ENCODE measurements at places on chromosomes 2 and 18.

DNA sequence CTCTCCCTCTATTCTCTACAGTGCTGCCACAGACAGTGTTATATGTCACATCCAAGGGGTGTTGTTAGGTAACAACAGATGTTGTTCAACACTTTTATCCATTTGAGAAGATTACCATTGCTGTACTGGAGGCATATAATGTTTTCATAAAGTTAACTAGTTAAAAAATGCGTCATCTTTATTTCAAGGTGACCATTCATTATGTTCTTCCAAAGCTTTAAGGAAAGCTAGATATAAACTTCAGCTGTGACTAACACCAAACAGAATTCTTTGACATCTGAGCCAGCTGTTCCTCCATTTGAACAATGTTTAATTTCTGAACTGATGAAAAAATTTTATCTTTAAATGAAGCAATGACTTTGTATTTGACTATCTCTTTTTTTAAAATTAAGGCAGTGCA is 1099.6 kb upstream of the TMEFF2 start:
- DNase-seq: no peak

DNA sequence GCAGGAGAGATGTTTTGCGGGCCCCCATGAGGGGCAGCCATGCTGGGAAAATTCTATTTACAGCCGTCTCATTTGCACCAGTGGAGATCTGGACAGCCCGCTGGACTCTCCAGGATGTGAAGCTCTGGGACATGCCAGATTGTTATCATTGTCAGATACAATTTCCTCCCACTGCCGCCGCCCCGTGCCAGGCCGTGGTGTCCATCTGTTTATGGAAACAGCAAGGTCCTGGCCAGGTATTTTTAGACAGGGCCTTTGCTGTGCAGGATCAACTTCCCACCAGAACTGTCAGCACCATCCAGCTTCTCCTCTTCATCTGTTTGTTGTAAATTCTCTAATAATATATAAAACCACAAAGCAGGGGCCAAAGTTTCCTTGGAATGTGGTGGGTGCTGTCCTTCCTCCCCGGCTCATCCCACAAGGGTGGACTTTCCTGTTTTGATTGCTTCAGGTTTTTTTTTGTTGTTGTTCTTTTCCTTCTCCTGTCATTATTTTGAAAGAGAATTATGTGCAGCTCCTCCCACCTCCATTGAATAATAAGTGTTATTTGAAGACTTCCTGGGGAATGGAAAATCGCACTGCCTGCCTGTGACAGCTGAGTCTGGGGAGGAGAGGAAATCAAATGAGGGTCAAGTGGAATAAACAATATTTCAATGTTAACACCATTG is 398.1 kb downstream of the TNS1 start:
- DNase-seq: no peak

GRCh38 chr18:11040823-11041656 is 108.3 kb downstream of the PIEZO2 start:
- DNase-seq: peak; percentile 58

- DNase-seq: no peak
These were observed 99.7 kb upstream of the ID2 start for GRCh38 chr2:8582191-8582590.

GRCh38 chr2:109475531-109476210 is 138.1 kb downstream of the SEPTIN10 start:
- peak; percentile 43 for DNase-seq

DNA sequence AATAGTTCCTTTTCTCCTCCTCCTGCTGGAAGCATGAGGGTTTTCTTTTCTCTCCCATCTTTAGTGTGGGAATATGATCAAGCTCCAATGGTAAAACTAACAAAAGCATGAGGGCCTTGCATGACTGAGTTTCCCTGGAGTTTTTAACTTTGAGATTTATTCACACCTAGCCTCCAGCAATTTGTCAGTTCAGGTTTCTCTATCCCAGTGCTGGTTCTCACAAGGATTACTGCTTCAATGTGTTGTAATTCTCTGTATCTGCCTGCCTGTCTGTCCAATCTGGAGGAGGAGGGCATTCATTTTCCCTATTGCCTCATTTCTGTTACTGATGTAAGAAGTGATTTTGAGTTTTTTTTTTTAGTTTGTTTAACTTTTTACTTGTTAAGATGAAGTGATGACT is 57.6 kb upstream of the RPRM start:
- DNase-seq: no peak

GRCh38 chr18:45334191-45334590 is 281.1 kb upstream of the SLC14A2 start:
- no peak for DNase-seq

- DNase-seq: no peak
These were observed 560.0 kb downstream of the CCDC85A start for GRCh38 chr2:56743807-56744206.

DNA sequence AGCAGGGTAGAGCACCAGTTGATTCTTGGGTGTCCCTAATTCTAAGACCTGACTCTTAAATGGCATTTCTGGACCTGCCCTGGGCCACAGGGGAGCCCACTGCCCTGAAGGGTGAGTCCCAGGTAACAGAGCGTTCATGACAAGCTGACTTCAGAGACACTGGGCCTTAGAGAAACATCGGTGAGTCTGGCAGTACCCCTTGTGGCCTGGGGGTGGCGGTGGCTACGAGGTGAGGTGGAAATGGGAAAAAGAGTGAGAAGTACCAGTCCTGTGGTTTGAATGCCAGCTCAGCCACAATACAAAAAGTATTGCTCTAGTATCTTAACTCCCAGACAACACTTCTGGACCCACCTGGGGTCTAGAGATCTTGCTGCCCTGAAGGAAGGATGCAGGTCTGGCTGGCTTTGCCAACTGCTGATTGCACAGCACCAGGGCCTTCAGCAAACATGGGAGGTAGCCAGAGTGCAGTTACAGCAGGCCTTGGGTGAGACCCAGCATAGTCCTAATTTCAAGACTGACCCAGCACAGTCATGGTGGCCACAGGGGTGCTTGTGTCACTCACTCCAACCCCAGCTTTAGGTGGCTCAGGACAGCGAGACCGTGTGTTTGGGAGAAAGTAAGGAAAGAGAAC is 44.5 kb downstream of the USP34 start:
- DNase-seq: peak; percentile 19

DNA sequence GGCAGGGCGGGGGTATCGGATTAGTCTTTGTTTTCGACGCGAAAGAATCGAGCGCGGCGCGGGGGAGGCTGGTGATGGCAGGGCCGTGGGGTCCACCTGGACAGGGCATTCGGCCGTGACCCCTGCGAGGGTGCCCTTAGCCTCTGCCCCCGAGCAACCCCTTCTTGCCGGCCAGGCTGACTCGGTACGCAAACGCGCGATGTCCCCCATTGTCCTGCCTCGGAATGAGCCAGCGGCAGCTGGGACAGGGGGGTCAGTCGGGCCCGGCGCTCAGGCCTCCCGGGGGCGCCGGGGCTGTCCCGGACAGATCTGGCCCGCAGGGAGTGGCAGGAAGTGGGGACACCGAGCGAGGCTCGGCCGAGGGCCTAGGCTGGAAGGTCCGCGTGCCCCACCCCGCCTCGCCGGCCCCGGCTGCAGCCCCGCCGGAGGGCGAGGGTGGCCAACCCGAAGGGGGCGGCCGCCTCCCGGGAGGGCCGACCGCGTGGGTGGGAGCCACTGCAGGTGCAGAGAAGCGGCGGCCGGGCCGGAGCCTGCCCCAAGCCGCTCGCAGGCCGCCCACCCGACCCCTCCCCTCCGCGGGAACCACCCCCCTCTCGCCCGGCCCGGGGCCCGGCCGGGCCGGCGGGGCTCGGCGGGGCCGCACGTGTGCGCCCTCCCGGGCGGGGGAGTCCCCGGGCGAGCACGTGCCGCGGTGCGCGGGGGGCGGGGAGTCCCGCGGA is at the start of gene TET3:
TSS of gene TET3 (plus strand) at position 708 of the 719 bp plus-strand sequence. CDS start 1,494 bp downstream, outside the sequence.
- no peak for DNase-seq

- peak; percentile 31 for DNase-seq
These were observed 254.2 kb downstream of the EN1 start for GRCh38 chr2:118593257-118593656.

- no peak for DNase-seq
These were observed 42.9 kb upstream of the GRHL1 start for GRCh38 chr2:9908639-9909038.

DNA sequence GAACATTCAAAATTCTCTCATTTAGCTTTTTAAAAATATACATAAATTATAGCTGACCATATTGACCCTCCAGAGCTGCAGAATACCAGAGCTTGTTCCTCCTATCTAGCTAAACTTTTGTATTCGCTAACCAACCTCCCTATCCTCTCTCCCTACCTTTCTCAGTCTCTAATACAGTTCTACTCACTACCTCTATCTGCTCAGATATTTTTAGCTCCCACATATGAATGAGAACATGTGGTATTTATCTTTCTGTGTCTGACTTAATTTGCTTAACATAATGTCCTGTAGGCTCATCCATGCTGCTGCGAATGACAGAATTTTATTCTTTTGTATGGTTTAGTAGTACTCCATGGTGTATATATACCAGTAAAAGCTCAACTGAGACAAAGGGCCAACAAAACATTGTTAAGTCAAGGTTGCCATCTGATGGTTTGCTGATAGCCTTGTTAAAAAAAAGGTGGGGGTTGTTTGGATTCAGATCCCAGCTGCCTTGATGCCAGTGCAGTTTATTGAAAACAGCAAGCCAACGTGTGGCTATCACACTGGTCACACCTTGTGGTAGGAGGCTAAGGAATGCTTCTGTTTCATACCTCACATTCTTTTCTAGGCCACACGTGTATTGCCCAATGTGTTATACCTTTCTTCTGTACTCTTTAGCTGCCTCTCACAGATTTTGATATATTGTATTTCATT is 101.5 kb downstream of the VWA3B start:
- peak; percentile 25 for DNase-seq

- no peak for DNase-seq
These were observed 92.6 kb upstream of the TFCP2L1 start for GRCh38 chr2:121377646-121378045.

- DNase-seq: no peak
These were observed 575 bp downstream of the CCDC150 start for GRCh38 chr2:196640031-196640548.

- no peak for DNase-seq
These were observed 58.8 kb upstream of the LYPD6 start for GRCh38 chr2:149271575-149271974.

DNA sequence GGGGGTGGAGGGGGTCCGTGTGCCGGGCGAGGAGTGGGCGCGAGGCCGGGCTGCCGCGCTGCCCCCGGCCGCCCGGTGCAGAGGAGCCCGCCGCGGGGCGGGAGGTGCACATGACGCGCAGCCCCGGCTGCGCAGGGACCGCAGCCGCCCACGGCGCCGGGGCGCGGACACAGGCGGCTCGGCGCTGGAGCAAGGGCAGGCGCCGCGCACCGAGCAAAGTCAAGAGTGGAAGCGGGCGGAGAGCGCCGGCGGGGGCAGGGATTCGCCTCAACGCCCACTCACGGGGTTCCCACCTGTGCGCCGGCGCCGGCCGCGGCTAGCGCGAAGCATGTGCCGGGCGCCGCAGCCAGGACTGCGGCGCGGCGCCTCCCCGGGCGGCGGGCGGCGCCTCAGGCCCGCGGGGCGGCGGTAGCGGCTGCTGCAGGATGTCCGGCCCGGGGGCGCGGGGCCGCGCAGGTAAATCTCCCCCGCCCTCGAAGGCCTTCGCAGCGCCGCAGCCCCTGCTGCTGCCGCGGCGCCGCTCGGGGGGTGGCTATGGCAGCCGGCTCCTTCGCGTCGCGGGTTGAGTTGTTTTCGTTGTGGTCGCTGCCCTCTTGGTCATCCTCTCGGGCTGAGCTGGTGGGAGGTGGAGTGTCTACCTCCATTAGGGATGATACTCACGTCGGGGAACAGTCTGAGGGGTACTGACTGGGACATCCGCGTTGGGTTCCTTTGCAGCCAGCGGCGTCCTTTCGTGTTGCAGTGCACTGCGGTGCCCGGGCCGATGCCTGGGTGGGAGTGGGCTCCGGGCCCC is 216.3 kb upstream of the DTNA start:
- DNase-seq: no peak

- no peak for DNase-seq
These were observed 2.1 kb downstream of the TFCP2L1 start for GRCh38 chr2:121282800-121283385.

DNA sequence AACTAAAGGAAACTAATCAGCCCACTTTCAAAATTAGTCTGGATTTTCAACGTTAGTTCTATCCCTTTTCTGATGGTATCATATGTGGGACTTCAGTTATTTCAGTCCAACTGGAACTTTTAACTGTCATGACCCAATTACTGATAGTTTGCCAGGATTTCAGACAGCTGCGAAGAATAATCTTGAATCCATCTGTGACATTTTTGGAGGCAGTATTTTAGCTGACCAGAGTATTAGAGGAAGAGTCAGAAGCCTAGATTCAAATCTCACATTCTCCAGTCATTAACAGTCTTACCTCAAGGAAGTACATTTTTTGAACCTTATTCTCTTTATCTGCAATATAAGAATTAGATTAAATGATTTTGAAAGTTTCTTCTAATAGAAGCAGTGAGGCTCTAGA is 81.3 kb downstream of the PTRHD1 start:
- DNase-seq: no peak

DNA sequence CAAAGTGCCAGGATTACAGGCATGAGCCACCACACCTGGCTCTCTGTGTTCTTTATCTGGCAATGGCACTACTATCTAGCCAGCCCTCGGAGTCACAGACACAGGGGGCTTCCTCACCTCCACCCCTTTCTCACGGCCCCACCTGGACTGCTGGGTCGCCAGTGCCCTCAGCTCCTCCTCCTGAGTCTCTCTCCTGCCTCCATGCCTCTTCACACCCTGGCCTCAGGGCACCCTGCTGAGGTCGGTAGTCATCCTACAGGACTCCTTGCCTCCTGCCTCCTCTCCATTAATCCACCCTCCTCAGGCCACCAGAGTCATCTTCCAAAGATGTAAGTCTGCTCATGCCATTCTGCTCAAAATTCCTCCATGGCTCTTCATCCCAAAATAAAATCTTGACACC is 8.6 kb upstream of the ASPRV1 start:
- DNase-seq: no peak

DNA sequence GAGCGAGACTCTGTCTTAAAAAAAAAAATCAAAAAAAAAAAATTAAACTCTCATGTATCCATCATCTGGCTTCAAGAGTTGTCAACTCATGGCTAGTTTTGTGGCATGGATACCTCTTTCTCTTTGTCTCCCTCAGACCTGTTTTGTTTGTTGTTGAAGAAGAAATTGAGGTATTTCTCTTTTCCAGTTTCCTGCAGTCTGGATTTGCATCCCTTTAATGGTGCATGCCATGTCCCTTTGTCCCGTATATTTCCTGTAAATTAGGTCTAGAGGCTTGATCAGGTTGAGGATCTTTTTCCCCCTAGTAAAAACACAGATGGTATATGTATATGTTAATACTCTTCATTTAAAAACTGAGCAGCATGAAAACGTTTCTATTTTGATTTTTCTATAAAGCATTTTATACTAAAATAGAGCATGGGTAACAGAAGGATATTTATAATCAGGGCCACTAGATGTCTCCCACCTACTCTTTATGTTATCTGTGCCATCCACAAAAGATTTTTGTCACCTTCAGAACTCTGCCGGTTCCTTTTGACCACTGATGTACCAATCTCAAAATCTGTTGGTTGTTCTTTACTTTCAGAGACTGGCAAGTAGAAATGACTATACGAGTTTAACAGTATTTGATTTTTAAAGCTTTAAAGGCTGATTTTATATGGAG is 80.1 kb downstream of the GALNT1 start:
- DNase-seq: no peak

GRCh38 chr18:76715012-76715610 is 107.2 kb upstream of the ZNF236 start:
- DNase-seq: no peak

GRCh38 chr2:35783723-35784122 is 571.9 kb upstream of the CRIM1 start:
- no peak for DNase-seq

Data from fibroblast of upper back skin (primary cell).